ENCODE measurements at places on chromosomes 6 and 20. TPM values are rescaled to one million over a fixed set of nuclear protein-coding genes. Genes with fewer than 3 reads are reported as not detected.

Gene CNKSR3
- 13.4 TPM for polyA plus RNA-seq

Gene CCR6
- polyA plus RNA-seq = not detected

Gene OR2H1
- not detected for polyA plus RNA-seq

Gene VGLL2
- 93.8 TPM for polyA plus RNA-seq

Gene C20orf202
- 0.39 TPM for polyA plus RNA-seq

Gene NKX2-2
- 0.13 TPM for polyA plus RNA-seq

Gene NKAPL
- 1.1 TPM for polyA plus RNA-seq

Gene PRRT1
- 1.3 TPM for polyA plus RNA-seq
